ENCODE measurements at places on chromosomes 11 and 22.

- DNase-seq = no peak
Measured at GRCh38 chr11:5252192-5252918, 2.2 kb downstream of the HBG2 start.

DNA sequence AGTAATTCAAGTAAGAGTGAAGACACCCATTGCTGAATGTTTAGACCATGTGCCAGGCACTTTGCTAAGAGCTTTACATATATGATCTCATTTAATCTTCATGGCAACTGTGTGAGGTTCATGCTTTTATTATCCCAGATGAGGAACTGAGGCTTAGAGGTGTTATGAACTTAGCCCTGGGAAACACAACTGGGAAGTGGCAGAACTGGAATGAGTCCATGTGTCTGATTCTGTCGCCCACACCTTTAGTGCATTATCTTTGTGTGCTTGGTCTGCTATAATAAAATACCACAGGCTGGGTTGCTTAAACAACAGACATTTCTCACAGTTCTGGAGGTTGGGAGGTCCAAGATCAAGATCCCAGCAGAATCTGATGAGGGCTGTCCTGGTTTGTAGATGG is 108.7 kb upstream of the PLET1 start:
- DNase-seq = no peak

DNA sequence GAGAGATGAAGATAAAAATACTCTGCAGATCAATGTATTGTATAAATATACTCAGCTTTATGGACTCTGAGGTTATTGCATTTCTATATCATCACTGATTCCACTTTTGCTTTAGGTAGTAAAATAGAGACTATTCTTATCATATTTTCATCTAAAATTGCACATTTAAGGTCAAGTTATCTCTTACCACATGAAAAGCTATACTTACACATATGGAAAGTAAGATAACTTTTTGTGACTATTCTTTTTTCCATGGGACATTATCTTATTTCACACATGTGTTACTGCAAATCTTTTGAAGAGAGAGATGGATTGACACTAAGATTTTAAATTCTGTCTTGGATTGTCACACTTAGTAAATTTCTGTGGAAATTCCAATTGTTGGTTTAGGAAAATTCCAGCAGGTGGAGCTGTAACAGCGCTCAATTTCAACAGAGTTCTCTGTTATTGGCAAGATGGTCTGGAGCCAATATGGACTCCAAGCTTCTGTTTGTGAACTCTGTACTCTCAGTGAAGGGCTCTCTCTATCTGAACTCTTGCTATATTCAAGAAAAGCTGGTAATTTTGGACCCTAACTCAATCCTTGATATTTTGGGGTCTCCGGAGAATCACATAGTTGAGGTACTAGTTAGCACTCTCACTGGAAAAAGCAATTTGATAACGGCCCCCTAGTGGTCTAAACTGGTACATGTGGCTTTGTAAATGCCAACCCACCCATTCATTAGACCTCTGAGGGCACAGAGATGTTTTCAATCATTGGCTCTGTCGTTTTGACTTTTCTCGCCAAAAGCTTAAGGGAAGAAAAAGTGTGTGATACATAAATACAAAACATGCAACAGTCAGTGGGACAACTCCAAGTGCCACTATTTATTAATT is 429.7 kb downstream of the ETS1 start:
- peak; percentile 73 for DNase-seq

- no peak for DNase-seq
Measured at GRCh38 chr22:31278626-31279326, 13.5 kb downstream of the PIK3IP1 start.

DNA sequence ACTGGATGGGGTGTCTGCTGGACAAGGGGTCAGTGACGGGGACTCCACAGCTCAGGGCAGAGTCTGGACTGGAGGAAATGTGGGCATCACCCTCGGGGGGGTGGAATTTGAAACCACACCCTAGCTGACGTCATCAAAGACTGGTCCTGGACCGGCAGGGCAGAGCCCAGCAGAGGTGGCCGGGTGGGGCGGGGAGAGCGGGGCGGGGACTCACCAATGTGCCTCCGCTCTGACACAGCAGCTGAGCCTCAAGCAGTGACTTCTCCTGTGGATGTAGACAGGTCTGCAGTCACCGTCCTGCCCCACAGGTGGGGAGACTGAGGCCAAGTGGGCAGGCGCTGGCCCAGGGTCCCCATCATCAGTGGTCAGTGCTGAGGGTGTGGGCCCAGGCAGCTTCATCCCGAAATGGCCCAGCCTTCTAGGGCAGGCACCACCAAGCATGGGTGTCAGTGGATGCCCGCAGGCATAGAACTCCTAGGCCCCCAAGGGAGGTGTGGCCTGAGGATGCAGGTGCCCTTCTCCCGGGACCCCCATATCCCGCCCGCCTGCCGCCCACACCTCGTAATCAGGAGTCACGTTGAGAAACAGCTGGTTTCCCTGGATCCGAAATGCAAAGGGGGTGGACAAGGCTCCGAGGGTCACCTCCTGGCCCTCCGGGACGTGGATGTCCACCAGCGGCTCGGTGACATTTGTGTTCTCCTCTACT is 603 bp downstream of the CDHR5 start:
- peak; percentile 63 for DNase-seq

DNA sequence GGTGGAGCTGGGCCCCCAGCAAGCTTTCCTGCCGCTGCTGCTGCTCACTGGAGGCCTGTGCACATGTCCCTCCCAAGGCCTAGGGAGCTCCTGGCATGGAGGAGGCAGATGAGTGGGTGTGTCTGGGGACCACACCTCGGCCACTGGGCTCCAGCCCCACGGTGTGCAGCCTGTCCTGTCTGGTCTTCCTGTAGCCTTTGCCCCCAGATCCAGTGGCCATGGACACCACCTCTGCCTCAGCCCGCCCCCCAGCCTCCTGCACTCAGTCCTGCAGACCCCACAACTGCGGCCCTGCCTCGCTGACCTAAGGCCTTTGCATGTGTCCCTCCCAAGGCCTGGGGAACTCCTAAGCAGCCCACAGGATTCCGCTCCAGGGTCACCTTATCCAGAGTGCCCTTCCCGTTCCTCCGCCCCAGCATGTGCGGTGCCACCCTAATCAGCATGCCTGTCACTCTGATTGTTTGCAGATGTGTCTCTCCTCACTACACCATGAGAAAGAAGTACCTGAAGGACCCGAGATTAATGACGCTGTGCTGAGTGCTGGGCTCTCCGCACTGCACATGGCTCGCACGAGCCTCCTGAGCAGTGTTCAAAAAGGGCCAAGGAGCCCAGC is 8.6 kb downstream of the GAL start:
- no peak for DNase-seq

GRCh38 chr22:39317775-39318506 is 1.5 kb downstream of the RPL3 start:
- DNase-seq = no peak

DNA sequence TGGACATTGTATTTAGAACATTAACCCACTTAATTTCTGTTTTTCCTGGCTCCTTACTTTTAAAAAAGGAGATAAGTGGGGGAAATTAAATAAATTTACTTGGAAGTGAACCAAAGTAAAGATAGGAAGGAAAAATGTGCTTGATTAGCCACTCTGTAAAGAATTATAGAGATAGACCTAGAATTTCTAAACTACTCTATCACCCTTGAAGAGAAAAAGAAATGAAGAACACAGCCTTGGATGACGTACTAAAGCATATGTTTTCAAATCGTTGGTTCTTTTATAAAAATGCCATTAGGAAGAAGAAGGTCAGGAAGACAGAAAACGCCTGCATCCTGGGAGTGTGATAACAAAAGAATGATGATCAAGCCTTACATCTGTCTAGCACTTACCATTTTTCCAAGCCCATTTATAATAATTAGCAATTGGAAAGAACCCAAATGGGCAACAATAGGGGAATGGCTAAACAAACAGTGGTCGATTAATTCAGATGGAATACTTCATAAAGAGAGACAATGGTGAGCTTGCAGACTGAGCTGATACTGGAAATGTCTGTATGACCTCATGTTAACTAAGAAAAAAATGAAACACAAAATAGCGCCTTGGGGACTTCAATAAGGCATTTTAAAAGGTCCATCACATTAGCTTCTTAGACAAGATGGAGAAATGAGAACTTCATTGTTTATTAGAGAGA is 81.0 kb upstream of the LRRC55 start:
- no peak for DNase-seq

DNA sequence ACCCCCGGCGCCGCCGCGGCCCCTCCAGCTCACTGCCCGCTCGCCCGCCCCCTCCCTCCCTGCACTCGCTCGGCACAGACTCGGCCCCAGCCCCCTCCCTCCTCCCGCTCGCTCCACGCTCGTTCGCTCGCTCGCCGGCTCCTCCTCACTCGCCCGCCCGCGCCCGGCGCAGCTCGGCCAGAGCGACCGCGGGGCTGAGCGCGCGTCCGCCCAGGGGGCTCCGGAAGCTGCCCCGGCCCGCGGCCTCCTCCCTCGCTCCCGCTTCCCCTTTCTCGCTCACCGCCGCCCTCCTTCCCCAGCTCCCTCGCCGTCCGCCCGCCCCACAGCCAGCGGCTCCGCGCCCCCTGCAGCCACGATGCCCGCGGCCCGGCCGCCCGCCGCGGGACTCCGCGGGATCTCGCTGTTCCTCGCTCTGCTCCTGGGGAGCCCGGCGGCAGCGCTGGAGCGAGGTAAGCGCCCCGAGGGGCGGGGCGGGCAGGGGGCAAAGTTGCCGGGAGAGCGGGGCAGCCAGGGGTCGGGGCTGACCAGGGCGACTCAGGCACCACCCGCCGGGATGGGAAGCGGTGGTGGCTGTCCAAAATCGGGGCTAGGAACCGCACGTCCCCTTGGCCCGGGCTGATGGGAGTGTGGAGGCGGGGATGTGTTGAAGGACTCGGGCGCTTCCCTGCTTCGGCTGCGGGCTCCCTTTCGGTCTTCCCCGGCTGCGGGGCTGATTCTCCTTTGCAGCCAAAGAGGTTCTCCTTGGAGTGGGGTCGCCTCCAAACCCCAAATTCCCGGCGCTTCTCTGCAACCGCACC is at the start of gene SEZ6L:
TSS of gene SEZ6L (plus strand) at position 148 of the 797 bp plus-strand sequence. CDS start at position 356, 208 bp downstream.
- DNase-seq = no peak

- no peak for DNase-seq
Measured at GRCh38 chr11:34789196-34789834, 126.9 kb downstream of the APIP start.

DNA sequence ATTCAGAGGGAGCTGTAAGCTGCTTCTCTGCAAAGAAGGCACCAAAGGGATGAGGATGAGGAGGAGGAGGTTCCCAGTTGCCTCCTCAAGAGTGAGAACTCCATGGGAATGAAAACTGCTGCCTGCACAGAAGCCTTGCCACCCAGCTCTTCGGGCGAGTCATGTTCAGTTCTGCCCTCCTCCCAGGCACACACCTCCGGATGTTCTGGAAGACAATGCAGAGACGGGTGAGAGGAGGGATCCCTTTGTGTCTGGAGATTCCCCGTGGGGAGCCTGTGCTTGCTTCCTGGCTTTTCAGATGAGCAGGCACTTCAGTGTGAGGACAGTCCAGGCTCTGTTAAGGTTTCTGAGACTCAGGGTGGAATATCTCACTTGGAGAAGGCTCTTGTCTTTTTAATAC is 295.6 kb downstream of the DDX10 start:
- no peak for DNase-seq

DNA sequence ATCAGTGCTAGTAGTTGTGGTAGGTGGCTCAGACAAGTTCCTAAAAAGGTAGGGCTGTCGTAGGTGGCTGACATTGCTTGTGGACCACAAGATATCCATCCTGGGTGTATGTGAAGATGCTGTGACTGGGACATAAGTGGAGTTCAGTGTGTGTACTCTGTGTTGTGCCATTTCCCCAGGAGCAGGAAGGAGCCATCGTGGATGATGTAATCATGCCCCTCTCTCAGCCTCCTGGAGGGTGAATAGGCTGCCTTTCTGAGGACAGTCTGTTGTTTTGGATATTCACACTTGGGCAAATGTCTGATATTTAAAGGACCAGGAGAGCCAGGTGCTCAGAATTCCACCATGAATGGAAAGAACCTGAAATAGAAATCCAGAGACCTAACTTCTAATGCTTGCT is 2.7 kb downstream of the HEPHL1 start:
- DNase-seq = no peak

GRCh38 chr11:57370251-57370650 is 10.7 kb downstream of the PRG3 start:
- no peak for DNase-seq

- no peak for DNase-seq
Measured at GRCh38 chr11:57913715-57914704, 109.7 kb upstream of the OR9Q1 start.

- no peak for DNase-seq
Measured at GRCh38 chr11:2776351-2777061, 76.7 kb upstream of the KCNQ1OT1 start.

DNA sequence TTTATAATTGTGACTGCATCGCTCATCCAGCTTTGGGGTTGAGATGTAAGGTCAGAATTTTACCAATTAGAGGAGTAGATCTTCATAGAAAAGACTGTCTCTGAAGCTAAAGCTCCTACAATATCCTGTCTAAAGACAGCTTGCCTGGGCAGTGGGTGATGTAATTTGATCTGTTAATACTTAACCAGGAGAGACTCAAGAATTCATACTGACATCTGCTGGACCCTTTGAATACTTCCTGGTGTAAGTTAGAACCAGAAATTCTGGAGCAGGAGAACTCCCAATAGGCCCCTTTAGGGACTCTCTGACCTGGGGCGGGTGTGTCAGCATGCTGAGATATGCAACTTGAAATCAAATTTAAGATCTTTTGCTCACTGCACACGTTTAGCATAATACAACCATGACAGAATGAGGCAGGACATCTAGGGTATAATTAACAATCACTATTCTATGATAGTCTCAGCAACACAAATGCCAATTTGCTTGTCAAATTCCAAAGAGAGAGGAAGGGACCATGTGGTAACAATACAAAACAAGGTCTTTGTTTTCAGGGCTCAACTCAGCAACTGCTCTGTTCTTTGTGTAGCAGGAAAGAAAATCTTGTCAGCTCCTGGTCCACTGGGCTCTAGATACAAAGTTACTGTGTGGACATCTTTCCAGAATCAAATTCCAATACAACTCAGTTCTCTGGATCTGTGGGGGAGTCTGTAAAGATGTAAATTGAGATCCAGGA is 143.9 kb downstream of the INSC start:
- peak; percentile 73 for DNase-seq

DNA sequence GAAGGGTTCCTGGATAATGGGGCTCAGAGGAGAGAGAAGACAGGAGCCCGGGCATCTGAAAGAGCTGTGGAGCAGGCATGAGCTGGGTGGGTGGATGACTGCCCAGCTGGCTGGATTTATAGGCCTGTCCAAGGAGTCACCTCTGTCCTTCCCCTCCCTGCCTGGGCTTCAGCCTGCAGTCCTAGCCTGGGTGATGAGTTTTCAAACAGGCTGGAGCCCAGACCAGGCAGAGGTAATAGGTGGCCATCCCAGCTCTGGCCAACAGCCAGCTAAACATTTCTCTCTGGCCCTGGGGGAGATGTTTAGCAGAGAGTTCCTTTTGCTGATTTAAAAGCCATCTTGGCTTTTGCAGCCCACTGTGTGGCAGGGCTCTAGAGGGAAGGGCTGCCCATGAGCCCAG is 5.4 kb downstream of the C11orf96 start:
- no peak for DNase-seq

DNA sequence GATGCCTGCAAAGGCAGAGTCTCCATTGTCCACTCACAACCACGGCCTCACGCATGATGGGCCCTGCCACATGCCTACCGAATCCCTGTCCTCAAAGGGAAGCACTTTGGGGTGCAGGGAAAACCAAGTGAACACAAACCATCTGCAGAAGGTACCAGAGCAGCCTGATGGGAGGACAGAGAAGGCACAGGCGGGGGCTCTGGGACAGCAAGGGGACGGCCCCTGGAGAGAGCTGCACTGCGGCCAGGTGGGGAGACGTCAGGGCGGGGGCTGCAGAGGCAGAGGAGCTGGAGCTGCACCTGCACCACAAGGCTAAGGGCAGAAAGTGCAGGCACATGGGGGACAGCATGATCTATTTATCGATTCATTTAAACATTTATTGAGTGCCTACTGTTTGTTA is 1056.0 kb downstream of the TBC1D22A start:
- no peak for DNase-seq

GRCh38 chr11:72727521-72727920 is 24.7 kb downstream of the ARAP1 start:
- no peak for DNase-seq

Data from LoVo (cell line).